ENCODE measurements at places on chromosomes 2 and 18. TPM values are rescaled to one million over a fixed set of nuclear protein-coding genes. Genes with fewer than 3 reads are reported as not detected.

GRCh38 chr2:127653421-127654083, 7.6 kb downstream of the GPR17 start:
- no peak for DNase-seq

- DNase-seq, result no peak
Measured at GRCh38 chr2:673615-674320, 3.4 kb downstream of the TMEM18 start.

Gene NUP35
- 30.8 TPM for total RNA-seq

Gene ACTG2
- total RNA-seq, result 5.3 TPM

DNA sequence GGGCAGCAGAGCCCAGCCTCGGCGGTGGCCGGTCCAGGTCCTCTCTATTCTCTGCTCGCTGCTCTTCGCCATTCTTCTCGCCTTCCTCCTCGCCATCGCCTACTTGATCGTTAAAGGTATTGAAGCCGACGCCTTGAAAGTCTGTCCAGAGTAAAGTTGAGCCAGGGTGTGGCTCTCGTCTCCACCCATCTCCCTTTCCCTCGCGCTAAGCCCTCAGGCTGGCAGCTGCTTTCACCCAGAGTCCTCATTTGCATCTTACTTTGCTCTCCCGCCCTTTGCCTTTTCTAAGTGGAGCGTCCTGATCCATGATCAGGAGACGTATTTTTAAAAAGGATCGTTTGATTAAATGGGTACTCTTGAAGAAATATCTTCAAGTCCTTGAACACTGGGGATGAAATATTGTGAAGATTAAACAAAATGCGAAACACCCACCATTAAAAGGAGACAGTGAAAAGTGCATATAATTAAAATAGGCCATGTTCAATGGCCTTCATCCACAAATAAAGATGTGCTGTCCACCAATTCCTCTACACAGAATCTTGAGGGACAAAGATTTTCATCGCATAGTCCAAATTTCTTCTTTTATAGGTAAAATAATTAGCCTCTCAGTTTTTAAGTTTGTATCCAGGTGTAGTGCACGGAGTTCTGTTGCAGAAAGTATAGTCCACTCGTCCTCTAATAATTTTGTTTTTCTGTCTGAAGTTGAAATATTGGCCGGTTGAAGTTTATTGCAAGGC, 657 bp downstream of the ARL6IP6 start:
- DNase-seq, result no peak

Gene SH3RF3
- total RNA-seq, result 5.2 TPM

DNA sequence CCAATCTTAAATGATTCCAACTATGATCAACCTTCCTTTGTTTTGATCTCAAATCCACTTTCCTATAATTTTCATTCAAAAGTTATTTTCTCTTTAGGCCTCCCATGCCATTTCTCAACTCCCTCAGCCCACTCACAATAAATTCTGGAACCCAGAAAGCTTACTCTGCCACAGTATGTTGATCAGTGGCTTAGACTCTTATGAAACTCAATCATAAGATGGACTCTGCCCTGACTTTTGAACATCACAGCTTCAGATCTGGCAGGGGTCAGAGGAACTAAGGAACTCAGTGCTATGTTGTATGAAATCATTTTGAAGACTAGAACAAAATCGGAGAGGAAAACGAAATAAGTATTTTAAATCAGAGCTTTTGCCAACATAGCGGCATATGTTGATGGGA, 59.8 kb upstream of the LGALSL start:
- no peak for DNase-seq

DNA sequence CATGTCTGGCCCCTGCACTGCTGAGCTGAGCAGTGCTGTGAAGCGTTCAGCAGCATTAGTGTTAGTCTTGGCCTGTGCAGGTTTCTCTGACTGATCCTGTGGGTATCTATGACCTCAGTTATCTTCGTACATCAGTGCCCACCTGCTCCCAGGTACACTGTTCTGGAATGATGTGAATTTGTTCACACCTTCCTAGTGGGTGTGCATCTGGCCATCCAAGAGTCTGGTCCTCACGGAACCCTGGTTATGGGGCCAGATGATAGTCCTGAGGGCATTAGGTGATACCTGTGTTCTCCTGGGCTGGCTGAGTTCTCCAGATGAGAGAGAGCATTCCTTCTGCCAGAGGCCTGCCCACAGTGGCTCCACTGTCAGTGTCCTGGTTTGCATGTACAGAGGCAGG, 57.2 kb downstream of the INPP4A start:
- no peak for DNase-seq

DNA sequence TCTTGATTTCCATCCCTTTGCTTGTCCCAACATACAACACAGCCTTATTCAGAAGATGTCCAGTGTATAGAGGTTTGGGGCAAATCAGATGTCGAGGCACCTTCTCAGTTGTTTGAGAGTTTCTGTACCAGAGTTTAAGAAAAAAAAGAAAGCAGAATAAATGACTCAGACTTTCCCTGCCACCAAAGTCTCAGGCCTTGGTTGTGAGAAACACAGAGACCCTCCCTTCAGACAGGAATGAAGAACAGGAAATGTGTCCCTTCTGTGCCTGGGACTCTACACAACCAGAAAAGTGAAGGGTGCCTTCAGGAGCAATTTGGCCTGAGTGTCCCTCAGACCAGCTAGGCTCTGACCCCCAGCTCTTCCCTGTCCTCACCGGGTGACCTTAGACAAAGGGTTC, 37.3 kb upstream of the REL start:
- no peak for DNase-seq

DNA sequence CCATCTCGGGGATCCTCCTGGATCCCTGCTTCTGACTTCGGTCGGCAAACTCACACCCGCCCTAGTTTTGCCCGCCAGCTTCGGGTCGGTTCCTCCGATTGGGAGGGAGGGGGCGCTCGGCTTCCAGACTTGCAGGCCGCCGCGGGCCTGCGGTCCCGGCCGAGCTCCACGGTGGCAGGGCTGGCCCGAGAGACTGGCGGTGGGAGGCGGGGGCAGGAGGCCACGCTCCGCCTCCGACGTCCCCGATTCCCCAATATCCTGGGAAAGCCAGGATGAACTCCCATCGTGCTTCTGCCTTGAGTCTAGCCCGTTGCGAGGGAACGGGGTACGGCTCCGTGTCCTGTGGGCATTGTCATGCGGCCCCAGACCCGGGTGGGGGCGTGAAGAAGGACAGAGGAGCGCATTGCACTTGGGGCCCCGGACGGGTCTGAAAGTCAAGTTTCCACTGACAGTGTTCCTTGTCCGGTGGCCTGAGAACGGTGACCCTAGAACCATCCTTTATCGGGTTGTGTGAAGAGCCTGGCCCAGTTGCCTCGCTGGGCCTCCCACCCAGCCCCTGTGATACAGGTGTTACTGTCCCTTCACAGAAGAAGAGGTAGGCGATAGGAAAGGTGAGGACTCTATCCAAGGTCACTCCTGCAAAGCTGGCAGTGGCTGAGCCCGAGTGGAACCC, 2.4 kb upstream of the INHBB start:
- DNase-seq, result no peak

Gene TFPI
- 94.6 TPM for total RNA-seq

Gene NAT8
- not detected for total RNA-seq

GRCh38 chr2:229451852-229452251, 180.8 kb upstream of the PID1 start:
- no peak for DNase-seq

- DNase-seq, result peak; percentile 38
Measured at GRCh38 chr2:223599640-223600380, 2.4 kb downstream of the SCG2 start.

DNA sequence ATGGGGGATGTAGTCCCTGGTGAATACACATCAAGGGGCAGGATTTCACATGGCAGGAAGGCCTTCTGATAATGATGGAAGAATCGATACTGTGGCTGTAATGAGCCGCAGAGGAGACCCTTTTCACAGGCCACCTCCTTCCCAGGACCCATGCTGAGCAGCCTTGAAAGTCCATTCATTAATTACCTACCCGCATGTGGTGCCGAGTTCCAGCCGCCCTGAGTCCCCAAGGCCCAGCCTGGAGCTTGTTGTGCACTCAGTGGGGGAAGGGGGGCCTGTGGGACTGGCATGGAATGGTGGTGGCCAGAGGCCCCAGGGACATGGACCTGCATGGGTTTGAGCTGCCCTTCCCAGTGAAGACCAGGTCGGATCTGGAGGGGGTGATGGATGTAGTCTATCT, 25.5 kb downstream of the ASB18 start:
- DNase-seq, result no peak

DNA sequence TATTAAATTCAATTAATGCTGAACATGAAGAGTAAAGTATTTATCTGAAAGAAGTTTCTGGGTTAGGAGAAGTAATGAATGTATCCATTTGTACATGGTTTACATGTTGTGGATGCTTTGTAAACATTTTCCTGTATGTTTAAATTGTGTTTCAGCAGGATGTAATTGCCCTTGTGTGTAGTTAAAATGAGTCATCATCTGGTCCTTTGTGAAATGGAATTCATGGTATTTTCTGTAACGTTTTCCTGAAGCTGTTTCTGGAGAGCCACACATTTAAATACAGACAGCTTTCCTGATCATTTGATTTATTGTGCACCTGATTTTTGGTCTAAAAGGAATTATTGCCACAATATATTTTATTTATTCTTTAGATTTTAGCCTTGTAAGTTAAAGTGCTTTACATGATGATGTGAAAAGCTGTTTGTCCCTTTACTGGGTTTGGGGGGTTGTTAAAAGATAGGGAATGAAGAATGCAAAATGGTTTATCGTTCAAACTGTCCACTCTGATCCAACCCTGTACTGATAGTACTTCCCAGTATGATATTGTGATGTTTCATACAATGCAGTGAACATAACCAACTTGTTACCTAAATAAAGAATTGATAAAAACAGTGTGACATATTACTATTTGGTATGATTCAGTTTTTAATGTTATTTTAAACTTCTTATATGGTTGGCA, 41.7 kb upstream of the SLC3A1 start:
- no peak for DNase-seq

- no peak for DNase-seq
Measured at GRCh38 chr2:231634951-231635875, 42.5 kb downstream of the TEX44 start.

DNA sequence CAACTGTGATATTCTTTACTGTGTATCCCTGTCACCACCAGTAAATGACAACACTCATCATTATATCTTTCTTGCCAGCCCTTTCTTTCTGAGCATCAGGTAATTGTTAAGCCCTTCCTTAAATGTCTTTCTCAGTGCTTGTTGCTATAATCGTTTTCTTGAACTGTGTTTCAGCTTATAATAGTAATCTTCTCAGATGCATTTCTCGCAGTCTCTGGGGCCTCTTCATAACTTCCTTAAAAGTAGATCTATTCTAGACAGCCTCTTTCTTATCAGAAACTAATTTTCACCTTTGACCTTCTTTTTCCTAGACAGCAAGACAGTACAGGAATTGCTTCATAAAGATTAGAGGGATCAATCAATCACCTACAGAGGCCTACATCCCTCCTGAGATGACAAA, 648.1 kb downstream of the CPS1 start:
- no peak for DNase-seq

GRCh38 chr2:137929519-137929916, 34.8 kb upstream of the HNMT start:
- DNase-seq, result no peak

- DNase-seq, result no peak
Measured at GRCh38 chr2:181632733-181633401, 24.0 kb downstream of the CERKL start.

Gene LCT
- 0.06 TPM for total RNA-seq
